Stimulated activated naive CD4-positive, alpha-beta T cell treated with Interleukin-2 at 50 U/mL for 16 hours (primary cell): ENCODE measurements at places on chromosomes 5 and 9.

GRCh38 chr9:92501671-92502393 lies 19.5 kb upstream of the ASPN start:
- no peak for DNase-seq

DNA sequence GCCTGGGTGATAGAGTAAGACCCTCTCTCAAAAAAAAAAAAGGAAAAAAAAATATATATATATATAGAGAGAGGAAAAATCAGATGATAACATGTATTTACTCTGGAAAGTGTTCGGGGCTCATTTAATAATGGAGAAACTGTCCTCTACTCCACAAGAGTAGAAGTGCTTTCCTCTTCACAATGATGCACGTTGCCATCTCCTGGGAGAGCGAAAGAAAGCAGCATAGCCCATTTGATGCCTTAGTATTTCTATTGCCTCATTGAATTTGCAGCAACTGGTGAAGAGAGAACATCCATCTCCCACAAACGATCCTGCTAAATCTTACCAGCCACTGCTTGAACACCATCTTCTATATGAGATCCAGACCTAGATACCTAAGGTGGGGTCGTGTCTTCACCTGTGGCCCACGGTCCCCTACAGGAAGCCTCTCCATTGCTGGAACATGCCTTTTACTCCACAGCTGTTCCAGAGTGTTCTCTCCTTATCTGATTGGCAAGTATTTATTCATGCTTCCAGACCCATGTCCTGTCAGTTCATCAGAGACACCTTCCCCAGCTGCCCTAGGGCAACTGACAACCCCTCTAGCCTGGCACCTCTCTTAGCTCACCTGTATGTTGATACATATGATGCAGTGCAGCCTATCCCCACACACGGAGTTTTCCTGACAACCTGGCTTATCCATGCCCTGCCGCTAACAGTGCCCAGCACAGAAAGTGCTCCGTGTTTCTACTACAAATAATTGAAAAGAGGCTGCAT lies 115.3 kb downstream of the MARCHF11 start:
- no peak for DNase-seq

GRCh38 chr9:127347831-127348776 lies 48.9 kb upstream of the SLC2A8 start:
- no peak for DNase-seq

DNA sequence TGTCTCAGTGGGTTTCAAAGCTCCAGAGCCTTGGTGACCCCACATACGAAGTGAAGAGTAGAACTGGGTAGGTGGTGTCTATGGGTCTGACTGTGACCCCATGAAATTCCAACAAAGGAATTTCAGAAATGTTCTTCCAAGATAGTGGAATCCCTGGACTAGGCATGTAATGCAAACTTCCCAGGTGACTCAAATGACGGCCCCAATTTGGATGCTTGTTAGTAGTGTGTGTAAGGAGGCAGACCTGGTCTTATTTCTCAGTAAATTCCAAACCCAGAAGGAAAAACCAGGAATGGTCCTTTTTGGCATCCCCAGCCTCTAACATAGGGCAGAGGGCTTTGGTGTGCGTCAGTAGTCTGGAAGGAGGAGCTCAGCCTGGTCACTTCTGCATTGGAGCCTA lies 43.6 kb upstream of the ABCA1 start:
- DNase-seq = no peak

- DNase-seq = no peak
Measured at GRCh38 chr9:14215614-14216013, 98.3 kb downstream of the NFIB start.

DNA sequence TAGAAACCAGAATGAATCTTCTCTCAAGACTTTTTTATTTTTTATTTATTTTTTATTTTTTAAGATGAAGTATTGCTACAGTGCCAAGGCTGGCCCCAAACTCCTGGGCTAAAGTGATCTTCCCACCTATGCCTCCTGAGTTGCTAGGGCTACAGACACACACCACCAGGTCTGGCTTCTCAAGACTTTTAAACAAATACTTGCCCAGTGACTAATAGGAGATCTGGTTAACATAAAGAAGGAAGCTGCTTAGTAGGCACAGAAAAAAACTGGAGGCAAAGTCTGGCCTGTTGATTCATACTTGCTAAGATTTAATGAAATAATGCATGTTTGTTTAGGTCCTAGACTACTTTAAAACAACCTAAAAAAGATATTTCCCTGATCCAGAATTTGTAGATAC lies 43.8 kb downstream of the SLC38A9 start:
- DNase-seq = no peak
